ENCODE measurements at places on chromosomes 12 and 14.

- DNase-seq: no peak
- H3K36me3 ChIP-seq: no peaks in the 10 kb centered on the region
- H3K4me1 ChIP-seq: no peaks in the 10 kb centered on the region
- no peak overlapping the region for H3K27ac ChIP-seq
- peaks cover 15% of the 10 kb centered on the region for H3K27me3 ChIP-seq
These were observed 279.4 kb downstream of the CACNA1C start for GRCh38 chr12:2332236-2332635.

DNA sequence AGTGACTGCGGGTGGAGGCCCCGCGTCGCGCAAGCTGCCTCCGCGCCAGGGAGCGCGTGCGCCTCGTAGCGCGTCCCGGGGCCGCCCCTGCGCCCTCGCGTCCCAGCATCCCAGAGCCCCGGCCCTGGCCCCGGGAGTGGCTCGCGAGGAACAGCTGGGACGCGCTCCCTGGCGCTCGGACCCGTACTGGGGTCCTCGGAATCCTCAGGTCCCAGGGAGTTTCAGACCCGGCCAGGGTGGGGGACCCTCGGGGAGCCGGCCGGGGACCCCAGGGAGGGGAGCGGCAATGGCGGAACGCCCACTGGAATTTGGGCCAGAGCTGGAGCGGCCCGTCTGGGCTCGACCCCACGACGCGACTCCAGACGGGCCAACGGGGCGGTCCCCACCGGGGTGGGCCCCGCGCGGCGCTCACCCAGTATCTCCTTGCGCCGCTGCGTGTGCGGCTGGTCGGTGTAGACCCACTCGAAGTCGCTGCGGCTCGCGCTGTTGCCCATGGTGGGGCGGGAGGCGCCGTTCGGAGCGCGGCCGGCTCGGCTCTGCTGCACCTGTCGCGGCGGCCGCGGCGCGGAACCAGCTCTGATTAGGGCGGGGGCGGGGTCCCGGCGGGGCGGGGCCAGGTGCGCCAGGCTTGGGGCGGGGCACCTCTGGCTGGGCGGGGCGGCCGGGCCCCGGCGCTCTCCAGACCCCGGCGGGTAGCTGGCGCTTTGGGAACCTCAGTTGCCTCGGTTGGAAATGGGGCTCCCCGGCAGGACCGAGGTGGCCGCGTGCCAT is at the start of gene DEGS2:
Gene DEGS2, minus strand, starts transcription at position 552 of the 771 bp plus-strand sequence. Its CDS starts 58 bp downstream, at position 494.
- peak; percentile 62 for DNase-seq
- no peak within 1 kb of the TSS for H3K27ac ChIP-seq
- H3K36me3 ChIP-seq: peaks cover 5% of the 10 kb centered on the region
- peaks cover 4% of the 10 kb centered on the region for H3K4me1 ChIP-seq
- peaks cover 40% of the 10 kb centered on the region for H3K27me3 ChIP-seq

- no peak overlapping the region for H3K27ac ChIP-seq
- H3K4me1 ChIP-seq: no peaks in the 10 kb centered on the region
- H3K27me3 ChIP-seq: peaks cover 2% of the 10 kb centered on the region
- H3K4me3 ChIP-seq: no peak overlapping the region
- H3K36me3 ChIP-seq: no peaks in the 10 kb centered on the region
These were observed 94.7 kb upstream of the GSC start for GRCh38 chr14:94864387-94865195.

DNA sequence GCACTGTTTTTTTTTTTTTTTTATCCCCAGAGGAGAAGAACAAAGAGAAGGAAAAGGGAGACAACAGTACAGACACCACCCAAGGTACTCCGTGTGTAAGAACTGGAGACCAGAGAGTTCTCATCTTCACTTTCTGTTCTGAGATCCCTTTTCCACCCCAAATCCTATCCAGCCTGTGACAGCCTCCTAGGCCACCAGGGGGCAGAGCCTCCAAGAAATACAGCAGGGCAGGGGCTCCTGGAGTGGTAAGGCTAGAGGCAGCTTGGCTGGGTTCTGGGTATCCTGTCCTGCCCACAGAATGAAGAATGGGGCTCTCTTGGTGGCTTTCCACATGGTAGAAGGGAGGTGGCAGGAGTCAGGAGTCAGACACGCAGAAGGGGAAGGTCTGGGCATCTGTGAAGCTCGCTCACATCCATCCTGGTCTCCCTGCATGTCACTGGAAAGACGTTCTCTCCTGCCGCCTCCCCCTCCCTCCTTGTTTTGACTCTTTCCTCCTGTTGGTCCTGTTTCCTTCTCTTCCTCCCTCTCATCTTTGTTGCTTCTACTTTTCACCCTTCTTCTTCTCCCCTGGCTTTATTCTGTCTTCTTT is 12.0 kb downstream of the CLSTN3 start:
- no peak overlapping the region for H3K4me3 ChIP-seq
- H3K36me3 ChIP-seq: peaks cover 68% of the 10 kb centered on the region
- H3K4me1 ChIP-seq: no peaks in the 10 kb centered on the region

- H3K27me3 ChIP-seq: no peaks in the 10 kb centered on the region
- no peaks in the 10 kb centered on the region for H3K4me1 ChIP-seq
- no peak overlapping the region for H3K4me3 ChIP-seq
- peak; percentile 63 for DNase-seq
- H3K27ac ChIP-seq: no peak overlapping the region
These were observed 25.9 kb upstream of the CRIP2 start for GRCh38 chr14:105448706-105449111.

DNA sequence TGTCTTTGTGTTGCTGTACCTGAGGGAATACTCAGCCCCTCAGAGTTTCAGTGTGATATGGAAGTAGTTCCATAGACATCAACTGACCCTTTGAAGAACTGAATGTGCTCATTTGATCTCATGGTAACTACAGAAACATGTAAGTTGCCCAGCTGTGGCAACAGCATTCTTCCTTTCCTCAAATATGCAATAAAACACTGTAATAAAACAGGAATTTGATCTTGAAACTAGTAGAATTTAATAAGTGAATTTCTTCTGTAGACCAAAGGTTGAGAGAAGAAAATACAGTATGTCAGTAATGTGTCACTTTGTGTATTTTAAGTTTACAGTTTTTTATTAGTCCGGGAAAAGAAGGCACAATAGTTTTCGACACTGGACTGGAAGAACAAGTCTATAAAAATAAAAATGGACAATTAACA is 31.9 kb downstream of the KCTD10 start:
- H3K27me3 ChIP-seq: no peaks in the 10 kb centered on the region
- no peak overlapping the region for H3K27ac ChIP-seq
- no peaks in the 10 kb centered on the region for H3K4me1 ChIP-seq
